ENCODE measurements at places on chromosomes 1 and 21.

GRCh38 chr1:87963556-87963955, 634.9 kb downstream of the LMO4 start:
- DNase-seq = no peak

DNA sequence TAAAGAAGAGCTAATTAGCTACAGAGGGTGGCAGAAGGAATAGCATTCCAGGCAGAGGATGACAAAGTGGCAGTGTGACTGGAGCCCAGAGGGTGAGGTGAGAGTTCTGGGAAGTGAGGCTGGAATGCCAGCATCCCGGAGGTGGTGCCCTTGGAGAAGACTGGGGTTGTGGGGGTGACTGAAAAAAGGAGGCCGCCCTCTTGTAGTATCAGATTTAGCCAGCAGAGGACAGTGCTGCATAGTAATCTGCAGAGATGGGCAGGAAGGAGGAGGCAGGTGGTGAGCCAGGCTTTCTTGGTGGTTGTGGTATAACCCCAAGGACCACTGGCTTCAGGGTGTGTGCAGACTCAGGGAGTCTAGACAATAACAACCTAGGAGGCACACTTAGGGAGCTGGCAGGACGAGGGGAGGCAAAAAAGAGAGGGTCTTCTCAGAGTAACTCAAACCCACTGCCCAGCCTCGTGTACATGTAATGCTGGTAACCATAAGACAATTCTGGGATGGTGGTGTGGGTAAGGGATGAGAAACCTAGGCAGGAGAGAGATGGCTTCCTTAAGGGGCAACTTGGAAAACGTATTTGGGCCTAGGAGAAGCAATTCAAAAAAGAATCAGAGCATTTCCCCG, 30.5 kb downstream of the MROH7 start:
- DNase-seq = peak; percentile 77

- DNase-seq = peak; percentile 42
Measured at GRCh38 chr1:168507231-168507630, 36.6 kb downstream of the XCL2 start.

DNA sequence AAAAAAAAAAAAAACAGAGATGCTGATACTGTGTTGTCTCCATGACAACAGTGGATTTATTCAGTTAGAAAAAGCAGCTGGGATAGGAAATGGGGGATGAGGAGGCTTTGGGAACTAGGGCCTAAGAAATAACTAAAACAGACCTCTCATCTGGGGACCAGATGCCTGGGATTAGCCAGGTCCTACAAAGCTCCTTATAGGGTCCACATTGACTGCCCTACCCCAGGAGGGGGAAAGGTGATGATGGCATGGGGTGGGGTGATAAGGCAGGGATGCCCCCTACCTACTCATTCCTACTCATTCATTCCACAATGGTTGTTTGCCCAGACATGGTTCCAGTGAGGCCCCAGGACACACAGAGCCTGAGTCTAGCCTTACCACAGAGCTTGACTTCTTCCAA, 131.2 kb downstream of the PLXNA2 start:
- no peak for DNase-seq

DNA sequence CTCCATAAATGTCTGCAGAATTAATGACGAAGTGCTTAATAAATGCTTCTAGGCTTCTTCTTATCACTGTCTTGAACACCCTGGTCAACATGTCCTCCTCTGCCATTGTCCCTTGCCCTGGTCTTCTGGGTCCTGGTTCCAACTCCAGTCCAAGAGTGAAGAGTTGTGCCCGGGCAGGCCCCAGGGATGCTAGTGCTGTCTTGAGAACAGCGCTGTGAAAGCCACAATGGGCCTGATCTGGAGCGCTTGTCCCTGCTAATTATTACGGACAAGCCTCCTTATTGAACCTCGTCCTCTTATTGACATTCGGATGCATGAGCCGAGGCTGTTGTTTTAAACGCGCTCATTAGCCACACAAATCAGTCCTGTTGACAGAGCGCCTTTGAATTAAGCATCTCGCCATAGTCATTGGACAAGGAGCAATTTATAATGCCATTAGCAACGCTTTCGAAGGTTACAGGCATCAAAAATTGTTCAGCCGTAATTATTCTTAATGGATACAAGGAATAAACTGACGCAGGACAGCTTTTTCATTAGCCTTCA, 211.6 kb upstream of the POU3F1 start:
- DNase-seq = no peak

DNA sequence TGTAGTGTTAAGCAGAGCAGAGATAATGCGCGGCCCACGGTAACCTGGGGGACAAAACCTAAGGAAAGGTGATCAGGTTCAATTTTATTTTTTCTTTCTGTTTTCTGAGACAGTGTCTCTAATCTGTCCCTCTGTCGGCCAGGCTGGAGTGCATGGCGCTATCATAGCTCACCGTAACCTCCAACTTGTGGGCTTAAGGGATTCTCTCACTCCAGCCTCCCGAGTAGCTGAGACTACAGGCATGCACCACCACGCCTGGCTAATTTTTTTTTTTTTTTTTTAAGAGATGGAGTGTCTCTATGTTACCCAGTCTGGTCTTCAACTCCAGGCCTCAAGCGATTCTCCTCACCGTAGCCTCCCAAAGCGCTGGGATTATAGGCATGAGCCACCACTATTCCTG, 724 bp upstream of the ANKRD35 start:
- DNase-seq = no peak

DNA sequence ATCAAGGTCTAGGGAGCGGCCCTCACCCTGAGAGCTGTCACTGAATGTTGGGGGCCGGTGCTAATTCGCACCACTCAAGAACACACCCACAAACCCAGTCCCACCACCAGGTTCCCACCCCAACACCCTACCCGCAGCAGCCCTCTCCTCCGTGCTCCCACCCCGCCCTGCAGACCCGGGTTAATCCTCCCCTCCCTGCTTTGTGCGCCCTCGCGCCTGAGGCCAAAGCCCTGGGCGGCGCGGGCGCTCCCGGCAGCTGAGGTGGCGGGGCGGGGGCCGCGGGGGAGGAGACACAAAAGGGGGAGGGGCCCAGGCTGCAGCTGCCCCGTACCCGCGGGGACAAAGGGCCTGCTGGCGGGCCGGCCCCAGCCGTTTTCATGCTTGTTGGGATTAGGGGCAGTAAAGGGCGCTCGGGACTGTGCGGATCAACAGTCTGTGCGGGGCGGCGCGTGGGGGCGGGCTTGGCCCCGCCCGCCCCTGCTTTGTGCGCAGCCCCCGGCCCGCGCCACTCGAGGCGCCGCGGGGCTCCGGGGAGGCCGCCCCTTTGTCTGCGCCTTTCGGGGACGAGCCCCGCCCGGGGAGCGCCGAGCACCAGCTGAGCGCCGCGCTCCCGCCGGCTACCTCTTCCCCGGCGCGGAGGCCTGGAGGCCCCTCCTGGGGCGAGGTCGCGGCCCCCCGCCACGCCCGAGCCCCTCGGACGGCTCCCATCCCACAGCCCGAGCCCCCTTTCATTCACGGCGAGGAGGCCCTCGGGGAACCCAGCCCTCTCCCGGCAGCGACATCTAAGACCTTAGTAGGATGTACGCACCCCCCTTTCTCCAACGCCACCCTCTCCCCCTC, 10.9 kb downstream of the C1orf216 start:
- DNase-seq = peak; percentile 96

DNA sequence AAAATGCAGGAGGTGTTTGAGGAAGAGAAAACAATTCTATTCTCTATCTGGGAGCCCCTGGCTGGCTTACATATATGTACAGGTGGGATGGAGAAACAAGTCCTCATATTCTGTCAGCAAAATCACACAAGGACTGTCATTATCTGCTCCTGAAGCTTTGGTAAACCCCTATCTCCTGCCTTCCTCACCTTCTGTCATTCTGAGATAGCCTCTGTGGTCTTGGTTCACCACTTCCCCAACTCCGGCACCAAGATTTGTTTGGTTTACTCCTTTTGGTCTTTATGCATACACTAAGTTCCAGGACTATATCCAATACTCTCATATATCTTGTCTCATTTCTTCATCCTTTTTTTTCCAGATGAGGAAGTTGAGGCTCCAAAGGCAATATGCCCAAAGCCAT, 551.1 kb downstream of the PLPP3 start:
- DNase-seq = no peak

DNA sequence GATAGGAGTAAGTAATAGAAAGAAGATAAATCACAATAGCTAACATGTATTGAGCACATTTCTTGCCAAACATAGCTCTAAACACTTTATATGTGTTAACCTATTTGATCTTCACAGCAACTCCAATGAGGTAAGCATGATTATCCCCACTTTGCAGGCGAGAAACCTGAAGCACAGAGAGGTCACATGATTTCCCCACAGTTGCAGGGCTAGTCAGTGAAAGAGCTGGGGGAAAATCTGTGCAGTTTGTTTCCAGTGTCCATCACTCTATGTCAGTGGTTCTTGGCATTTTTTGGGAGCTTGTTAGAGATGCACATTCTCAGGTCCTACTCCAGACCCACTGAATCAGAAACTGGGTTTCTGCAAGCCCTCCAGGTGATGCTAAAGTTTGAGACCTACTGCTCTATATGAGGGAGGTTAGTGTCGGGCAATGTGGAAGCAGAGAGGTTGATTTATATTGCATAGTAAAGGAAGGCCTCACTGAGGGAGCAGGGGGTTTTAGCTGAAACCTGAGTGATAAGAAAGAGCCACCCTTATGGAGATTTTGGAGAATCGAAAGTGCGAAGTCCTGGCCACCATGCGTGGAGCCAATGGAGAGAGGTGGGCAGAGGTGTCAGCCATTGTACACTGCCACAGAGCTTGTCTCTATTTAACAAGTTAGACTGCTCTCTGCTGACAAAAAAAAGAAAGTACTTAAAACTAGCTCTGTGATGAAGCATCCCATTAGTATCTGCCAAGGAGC, 20.9 kb downstream of the MCOLN3 start:
- DNase-seq = peak; percentile 26

DNA sequence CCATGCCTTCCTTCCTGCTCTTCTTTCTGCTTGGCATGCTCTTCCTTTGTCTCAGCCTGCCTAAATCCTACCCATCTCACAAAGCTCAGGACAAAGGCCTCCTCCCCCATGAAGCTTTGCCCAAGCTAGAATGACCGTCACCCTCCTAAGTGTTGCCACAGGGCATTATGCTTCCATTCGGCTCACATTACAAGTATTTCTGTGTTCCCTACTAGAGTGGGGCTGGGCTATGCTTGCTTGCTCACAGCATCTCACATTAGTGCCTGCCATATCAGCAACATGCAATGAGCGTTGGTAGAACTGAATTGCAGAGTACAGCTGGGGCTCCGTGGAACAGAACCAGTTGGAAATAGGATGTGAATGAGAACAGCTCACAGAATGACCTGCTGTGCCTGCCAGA, 82.8 kb downstream of the CD58 start:
- DNase-seq = no peak

- peak; percentile 25 for DNase-seq
Measured at GRCh38 chr1:117710710-117711109, 104.9 kb downstream of the TENT5C start.

- no peak for DNase-seq
Measured at GRCh38 chr1:44596511-44596910, 77.8 kb downstream of the TMEM53 start.

DNA sequence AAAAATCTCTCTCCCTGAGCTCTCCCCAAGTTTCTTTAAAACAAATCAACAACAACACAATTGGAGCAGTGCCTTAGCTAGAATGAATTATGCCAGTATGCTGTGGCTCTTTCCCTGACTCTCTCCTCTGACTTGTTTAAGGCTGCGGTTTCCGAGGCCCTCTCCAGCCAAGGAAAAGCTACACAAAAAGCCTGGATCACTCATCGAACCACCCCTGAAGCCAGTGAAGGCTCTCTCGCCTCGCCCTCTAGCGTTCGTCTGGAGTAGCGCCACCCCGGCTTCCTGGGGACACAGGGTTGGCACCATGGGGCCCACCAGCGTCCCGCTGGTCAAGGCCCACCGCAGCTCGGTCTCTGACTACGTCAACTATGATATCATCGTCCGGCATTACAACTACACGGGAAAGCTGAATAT, 1.9 kb downstream of the S1PR1 start:
- peak; percentile 90 for DNase-seq

DNA sequence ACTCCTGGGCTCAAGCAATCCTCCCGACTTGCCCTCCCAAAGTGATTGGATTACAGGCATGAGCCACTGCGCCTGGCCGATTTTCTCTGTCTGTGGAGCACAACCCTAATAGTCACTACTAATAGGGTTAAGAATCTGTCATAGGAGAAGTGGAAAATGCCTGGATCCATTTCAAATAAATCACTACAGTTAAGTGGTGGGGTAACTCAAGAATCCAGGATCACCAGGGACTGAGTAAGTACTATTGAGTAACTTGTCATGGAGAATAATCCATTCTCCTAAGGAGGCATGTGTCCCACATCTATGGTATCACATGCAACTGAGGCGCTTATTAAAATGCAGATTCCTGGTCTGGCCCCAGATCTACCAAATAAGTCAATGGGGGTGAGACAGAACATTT, 53.2 kb downstream of the OPTC start:
- no peak for DNase-seq

GRCh38 chr21:27426196-27426595, 459.3 kb upstream of the ADAMTS5 start:
- no peak for DNase-seq

DNA sequence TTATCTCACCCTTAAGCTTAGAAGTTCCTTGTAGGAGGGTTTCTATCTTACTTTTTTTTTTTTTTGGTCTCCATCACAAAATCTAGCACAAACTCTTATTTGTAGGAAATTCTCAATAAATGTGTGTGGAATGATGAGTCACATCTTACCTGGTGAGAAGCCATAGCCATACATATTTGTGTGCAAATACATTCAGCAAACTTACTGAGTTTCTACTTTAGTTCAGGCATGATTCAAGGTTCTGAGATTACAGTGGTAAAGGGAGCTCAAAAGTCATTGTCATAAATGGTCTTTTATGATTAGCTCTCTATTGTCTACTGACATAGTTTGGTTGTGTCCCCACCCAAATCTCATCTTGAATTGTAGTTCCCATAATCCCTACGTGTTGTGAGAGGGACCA, 193.1 kb upstream of the UBE2U start:
- no peak for DNase-seq

GRCh38 chr1:42319128-42319851, 15.7 kb downstream of the FOXJ3 start:
- DNase-seq = no peak

DNA sequence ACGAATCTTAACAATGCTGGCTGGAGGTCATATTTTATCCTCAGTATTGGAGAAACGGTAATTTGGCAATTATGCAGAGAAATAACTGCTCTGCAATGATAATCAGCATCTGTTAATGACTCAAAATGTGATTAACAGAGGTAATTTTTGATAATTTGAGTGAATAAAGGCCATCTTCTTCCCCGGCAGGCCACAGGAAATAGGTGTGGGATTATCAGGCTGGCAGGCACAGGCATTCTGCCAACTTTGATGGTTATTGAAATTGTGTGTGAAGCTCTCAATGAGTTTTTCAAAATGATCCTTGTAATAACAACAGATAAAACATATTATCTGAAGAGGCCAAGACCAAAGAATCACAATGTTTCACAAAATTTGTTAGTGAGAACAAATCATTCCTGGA, 309.0 kb downstream of the PTGER3 start:
- DNase-seq = no peak

DNA sequence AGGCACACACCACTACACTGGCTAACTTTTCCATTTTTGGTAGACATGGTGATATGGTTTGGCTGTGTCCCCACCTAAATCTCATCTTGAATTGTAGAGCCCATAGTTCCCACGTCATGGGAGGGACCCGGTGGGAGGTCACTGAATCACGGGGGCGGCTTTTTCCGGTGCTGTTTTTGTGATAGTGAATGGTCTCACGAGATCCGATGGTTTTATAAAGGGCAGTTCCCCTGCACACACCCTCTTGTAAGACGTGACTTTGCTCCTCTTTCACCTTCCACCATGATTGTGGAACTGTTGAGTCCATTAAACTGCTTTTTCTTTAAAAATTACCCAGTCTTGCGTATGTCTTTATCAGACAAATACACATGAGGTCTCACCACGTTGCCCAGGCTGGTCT, 1.3 kb upstream of the FTCD start:
- no peak for DNase-seq
